Cardiac muscle cell (in vitro differentiated cells and primary cell): ENCODE measurements at places on chromosomes 16 and 17. TPM values are rescaled to one million over a fixed set of nuclear protein-coding genes. Genes with fewer than 3 reads are reported as not detected.
A peak's percentile ranks its signal among the peaks of the same experiment; 100 is the strongest.

The ANKRD40 gene
- 22.8 and 23.6 TPM in 2 replicates for total RNA-seq

- peak; percentile 55 for DNase-seq
Observed at GRCh38 chr16:2090777-2091546, 43.2 kb downstream of the TSC2 start.

GRCh38 chr17:10116753-10117420 is 81.5 kb downstream of the GAS7 start:
- no peak for DNase-seq

- DNase-seq = peak; percentile 69
Observed at GRCh38 chr17:35046740-35047283, 16.7 kb downstream of the RFFL start.

- DNase-seq = no peak
Observed at GRCh38 chr16:10182222-10183053, at the start of gene GRIN2A. GRIN2A (minus strand) TSS chr16:10182428; CDS start chr16:10180411, 2,017 bp downstream.

The SBK1 gene
- total RNA-seq = 11.7 and 12.0 TPM in 2 replicates

The KRT33B gene
- total RNA-seq = not detected in 2 replicates

The KRTAP4-5 gene
- not detected in 2 replicates for total RNA-seq

The CCL14 gene
- total RNA-seq = not detected in 2 replicates

The EVPLL gene
- total RNA-seq = not detected in 2 replicates

The TNK1 gene
- 1.3 and 2.6 TPM in 2 replicates for total RNA-seq

- peak; percentile 31 for DNase-seq
Observed at GRCh38 chr17:55053855-55054254, 85.3 kb downstream of the STXBP4 start.

DNA sequence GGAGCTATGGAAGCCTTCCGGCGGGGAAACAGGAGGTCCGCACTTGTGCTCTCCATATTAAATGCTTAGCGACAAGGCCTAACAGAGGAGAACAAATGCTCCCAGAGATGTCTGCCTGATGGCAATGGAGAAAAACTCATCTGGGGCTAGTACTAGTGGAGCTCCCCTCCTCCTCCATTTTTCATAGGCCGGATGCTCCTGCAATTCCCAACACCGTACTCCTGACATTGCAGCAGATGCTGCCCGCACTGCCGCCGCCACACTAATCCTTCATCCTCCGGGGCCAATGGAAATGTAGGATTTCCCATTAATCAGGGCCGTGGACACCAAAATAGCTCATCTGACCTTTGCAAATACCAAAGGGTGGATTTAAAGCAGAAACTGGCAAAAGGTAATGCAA is 27.5 kb downstream of the TOM1L2 start:
- no peak for DNase-seq

The HCFC1R1 gene
- 48.3 and 50.8 TPM in 2 replicates for total RNA-seq

DNA sequence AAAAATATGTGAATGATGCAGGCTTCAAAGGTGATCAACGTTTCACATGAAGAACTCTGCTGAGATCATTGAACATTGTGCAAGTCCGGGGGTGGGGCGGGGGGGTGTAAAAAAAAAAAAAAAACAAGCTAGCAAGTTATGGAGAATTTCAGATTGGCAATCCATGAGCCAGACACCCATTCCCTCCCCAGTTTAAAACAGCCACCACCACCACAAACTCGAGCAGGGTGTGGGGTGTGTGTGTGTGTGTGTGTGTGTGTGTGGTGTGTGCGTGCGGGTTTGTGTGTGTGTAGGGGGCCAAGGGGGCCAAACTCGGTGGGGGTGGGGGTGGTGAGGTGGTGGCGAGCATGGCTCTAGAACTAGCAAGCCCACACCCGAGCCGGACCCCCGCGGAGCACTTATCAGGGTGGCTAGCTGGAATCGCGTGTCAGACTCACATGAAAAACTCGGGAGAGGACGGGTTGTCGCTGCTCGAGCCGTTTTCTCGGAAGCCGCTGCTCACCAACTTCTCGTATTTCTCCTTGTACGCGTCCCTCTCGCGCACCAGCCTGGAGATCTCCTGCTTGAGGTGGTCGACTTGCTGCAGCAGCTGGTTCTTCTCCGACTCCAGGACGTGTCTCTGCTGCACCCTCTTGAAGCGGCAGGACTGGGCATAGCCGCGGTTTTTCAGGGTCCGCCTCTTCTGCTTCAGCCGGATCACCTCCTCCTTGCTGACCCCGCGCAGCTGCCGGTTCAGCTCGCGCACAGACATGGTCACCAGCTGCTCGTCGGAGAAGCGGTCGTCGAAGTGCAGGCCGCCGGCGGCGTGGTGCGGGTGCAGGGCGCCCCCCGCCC is 2.0 kb downstream of the MAF start:
- DNase-seq = peak; percentile 80

The CES5A gene
- not detected in 2 replicates for total RNA-seq

GRCh38 chr17:52297230-52298010 is 138.9 kb upstream of the CA10 start:
- DNase-seq = no peak
